Sigmoid colon (tissue), 7 donors: ENCODE measurements at places on chromosomes 3 and 15. TPM values are rescaled to one million over a fixed set of nuclear protein-coding genes. Genes with fewer than 3 reads are reported as not detected.

The CCDC39 gene
- total RNA-seq, result not detected

The XYLB gene
- total RNA-seq, result 3.2 TPM

The ZBED2 gene
- total RNA-seq, result not detected

- H3K4me1 ChIP-seq, result no peaks in the 10 kb centered on the region
- no peaks in the 10 kb centered on the region for H3K27me3 ChIP-seq
- DNase-seq, result no peak
- no peak overlapping the region for H3K4me3 ChIP-seq
Measured at GRCh38 chr15:92071045-92071634, 217.6 kb downstream of the SLCO3A1 start.

DNA sequence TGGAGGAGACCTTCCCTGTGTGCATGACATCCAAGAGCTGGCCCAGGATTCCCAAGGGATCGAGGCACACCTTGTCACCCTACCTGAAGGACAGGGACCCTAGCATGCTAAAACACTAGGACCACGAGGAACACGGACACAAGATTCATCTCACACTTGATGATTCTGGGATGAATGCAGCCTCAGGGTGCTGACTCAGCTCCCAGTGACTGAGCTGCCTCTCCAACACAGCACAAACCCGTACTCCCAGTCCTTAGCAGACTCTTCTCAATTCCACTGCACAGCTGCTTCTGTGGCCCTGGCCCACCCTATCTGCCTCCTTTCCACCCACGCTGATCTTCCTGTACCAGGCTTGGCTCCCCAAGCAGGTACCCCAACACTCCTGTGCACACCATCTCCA is 9.1 kb upstream of the OXTR start:
- no peaks in the 10 kb centered on the region for H3K27me3 ChIP-seq
- no peak overlapping the region for H3K27ac ChIP-seq
- H3K4me1 ChIP-seq, result peaks cover 9% of the 10 kb centered on the region
- no peak for DNase-seq
- no peak overlapping the region for H3K4me3 ChIP-seq
- no peaks in the 10 kb centered on the region for H3K36me3 ChIP-seq

GRCh38 chr3:105649480-105649879 is 219.3 kb downstream of the CBLB start:
- no peaks in the 10 kb centered on the region for H3K36me3 ChIP-seq
- no peaks in the 10 kb centered on the region for H3K4me1 ChIP-seq
- H3K27me3 ChIP-seq, result no peaks in the 10 kb centered on the region
- no peak for DNase-seq

GRCh38 chr3:78823859-78824258 is 943.9 kb downstream of the ROBO1 start:
- no peaks in the 10 kb centered on the region for H3K36me3 ChIP-seq
- DNase-seq, result no peak
- no peaks in the 10 kb centered on the region for H3K4me1 ChIP-seq
- no peak overlapping the region for H3K27ac ChIP-seq

DNA sequence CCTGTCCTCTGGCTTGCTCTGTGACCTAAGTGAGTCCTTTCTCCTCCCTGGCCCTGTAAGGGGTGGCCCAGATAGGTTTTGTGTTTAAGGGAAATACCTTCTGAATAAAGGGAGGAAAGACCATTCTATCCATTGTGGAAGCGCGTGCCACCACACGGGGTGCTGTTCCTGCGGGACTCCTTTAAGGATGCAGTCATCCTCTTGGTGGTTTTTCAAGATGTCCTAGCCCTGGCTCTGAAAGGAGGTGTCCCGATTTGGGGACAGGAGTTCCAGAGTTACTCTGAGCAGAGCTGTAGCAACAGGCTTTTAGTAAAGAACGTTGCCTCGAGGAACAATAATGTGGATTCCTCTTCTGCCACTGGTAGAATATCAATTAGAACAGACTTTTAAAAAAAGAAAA is 9.6 kb downstream of the SLC6A6 start:
- no peaks in the 10 kb centered on the region for H3K36me3 ChIP-seq
- no peak overlapping the region for H3K4me3 ChIP-seq
- no peaks in the 10 kb centered on the region for H3K4me1 ChIP-seq
- no peak for DNase-seq
- no peaks in the 10 kb centered on the region for H3K27me3 ChIP-seq

DNA sequence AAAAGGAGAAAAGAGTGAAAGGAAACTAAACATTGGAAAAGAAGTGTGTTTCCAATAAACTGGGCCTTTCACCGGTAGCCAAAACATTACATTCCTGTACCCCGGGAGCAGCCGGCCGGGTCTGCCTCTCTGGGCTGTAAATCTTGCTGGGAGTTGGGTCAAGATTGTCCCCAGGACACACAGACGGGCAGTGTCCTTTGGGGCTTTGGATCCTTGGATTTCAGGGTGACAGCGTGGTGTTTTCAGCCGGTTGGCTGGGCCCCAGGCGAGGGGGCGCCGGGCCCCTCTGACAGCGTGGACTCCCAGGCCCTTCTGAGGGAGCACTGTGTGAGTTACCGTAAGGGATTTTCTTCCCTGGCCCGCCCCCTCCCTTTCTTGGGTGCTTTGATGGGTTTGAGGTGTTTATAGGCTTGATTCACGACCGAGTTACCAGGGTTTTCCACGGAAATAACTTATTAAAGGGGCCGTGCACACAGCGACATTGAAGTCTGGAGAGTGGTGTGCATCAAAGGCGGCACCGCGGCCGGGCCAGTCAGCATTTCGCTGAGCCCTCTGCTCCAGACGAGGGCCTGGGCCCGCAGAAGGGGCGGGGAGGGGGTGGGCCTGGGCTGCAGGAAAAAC is 27.4 kb downstream of the SMAD6 start:
- H3K27me3 ChIP-seq, result no peaks in the 10 kb centered on the region
- DNase-seq, result peak; percentile 69
- peaks cover 51% of the 10 kb centered on the region for H3K4me1 ChIP-seq

- no peak for DNase-seq
- no peak overlapping the region for H3K27ac ChIP-seq
- H3K27me3 ChIP-seq, result no peaks in the 10 kb centered on the region
- H3K36me3 ChIP-seq, result no peaks in the 10 kb centered on the region
- no peak overlapping the region for H3K4me3 ChIP-seq
Measured at GRCh38 chr15:83170474-83171165, 37.0 kb downstream of the HDGFL3 start.

DNA sequence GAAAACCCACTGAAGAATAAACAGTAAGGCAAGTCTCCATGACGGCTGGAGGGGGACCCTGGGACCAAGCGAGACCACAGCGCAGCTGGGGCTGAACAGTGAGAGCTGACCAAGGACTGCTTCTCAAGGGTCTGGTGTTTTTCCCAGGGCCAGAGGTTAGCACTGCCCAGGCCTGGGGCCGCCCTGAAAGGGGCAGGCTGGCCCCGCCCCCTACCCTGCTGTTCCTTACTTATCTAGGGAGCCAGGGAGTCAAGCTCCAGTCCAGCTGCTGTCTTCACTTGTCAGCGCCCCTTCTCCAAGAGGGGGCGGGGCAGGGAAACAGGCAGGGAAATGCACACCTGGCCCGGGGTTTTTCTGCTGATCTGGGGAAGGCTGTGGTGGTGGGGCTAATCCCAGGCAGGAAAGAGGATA is 51.6 kb upstream of the HACD2 start:
- H3K4me3 ChIP-seq, result no peak overlapping the region
- peaks cover 99% of the 10 kb centered on the region for H3K4me1 ChIP-seq
- no peaks in the 10 kb centered on the region for H3K27me3 ChIP-seq
- peak; percentile 61 for DNase-seq
